Endodermal cell (in vitro differentiated cells): ENCODE measurements at places on chromosomes 7 and 10. TPM values are rescaled to one million over a fixed set of nuclear protein-coding genes. Genes with fewer than 3 reads are reported as not detected.

DNA sequence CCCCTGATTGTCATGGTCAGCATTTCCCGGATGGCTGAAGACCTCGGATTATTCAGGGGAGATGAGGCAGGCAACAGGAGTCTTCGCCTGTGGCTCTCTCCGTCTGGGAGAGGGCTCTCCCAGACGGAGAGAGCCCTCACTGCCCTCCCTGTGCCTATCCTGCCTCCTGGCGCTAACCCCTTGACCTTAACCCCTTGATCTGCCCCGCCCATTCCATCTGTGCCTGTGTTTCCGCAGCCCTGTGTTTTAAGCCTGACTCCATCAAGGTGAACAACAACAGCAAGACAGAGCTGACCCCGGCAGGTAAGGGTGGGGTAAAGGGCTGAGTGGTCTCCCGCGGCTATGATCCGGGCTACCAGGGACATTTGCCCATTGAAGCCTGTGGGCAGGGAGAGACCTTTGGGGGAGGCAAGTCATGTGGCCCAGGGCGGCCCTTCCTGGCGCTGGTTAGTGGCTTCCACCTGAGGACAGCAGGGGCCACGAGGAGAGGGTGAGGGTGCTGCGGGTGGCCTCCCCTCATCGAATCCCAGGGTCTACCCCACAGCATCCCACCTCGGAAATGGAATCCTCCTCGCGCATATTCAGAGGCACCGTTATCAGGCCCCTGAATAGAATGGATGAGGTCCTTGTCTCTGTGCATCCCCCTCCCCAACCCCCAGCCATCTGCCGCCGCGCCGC, 4.2 kb upstream of the MUC12 start:
- H3K27ac ChIP-seq: no peak overlapping the region
- peaks cover 54% of the 10 kb centered on the region for H3K27me3 ChIP-seq
- no peaks in the 10 kb centered on the region for H3K36me3 ChIP-seq
- DNase-seq: peak; percentile 81
- H3K4me3 ChIP-seq: peak overlapping the region; percentile 82
- peaks cover 9% of the 10 kb centered on the region for H3K4me1 ChIP-seq

DNA sequence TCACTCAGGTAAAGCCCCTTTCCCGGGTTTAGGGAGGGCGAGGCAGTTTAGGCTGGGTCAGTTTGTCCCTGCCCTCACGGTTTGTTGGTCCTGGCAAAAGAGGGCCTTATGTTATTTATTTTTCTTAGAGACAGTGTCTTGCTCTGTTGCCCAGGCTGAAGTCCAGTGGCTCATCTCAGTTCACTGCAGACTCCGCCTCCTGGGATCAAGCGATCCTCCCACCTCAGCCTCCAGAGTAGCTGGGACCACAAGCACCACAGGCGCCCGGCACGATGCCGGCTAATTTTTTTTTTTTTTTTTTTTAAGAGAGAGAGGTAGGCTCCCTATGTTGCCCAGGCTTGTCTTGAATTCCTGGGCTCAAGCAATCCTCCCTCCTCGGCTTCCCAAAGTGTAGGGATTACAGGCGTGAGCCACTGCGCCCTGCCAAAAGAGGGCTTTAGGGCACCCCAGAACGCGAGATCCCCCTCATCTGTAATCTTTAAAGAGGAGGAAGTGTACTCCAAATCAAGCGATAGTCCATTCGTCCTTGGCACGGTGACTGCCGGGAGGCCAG, 626 bp upstream of the BMS1 start:
- H3K4me1 ChIP-seq: no peaks in the 10 kb centered on the region
- peak overlapping the region; percentile 91 for H3K27ac ChIP-seq
- DNase-seq: no peak

- no peak for DNase-seq
- H3K4me3 ChIP-seq: peak overlapping the region; percentile 89
- peaks cover 8% of the 10 kb centered on the region for H3K4me1 ChIP-seq
- no peaks in the 10 kb centered on the region for H3K36me3 ChIP-seq
Measured at GRCh38 chr7:148701414-148701813, 2.7 kb downstream of the CUL1 start.

GRCh38 chr7:83394776-83395175, 232.1 kb upstream of the PCLO start:
- no peaks in the 10 kb centered on the region for H3K27me3 ChIP-seq
- H3K4me1 ChIP-seq: no peaks in the 10 kb centered on the region
- DNase-seq: no peak
- H3K36me3 ChIP-seq: peaks cover 71% of the 10 kb centered on the region

The PDZD7 gene
- total RNA-seq: 0.79 and 1.1 TPM in 2 replicates

- H3K36me3 ChIP-seq: no peaks in the 10 kb centered on the region
- H3K4me1 ChIP-seq: no peaks in the 10 kb centered on the region
- H3K27ac ChIP-seq: no peak overlapping the region
- no peaks in the 10 kb centered on the region for H3K27me3 ChIP-seq
- H3K4me3 ChIP-seq: no peak overlapping the region
Measured at GRCh38 chr10:104614245-104614831, 26.8 kb upstream of the SORCS3 start.

DNA sequence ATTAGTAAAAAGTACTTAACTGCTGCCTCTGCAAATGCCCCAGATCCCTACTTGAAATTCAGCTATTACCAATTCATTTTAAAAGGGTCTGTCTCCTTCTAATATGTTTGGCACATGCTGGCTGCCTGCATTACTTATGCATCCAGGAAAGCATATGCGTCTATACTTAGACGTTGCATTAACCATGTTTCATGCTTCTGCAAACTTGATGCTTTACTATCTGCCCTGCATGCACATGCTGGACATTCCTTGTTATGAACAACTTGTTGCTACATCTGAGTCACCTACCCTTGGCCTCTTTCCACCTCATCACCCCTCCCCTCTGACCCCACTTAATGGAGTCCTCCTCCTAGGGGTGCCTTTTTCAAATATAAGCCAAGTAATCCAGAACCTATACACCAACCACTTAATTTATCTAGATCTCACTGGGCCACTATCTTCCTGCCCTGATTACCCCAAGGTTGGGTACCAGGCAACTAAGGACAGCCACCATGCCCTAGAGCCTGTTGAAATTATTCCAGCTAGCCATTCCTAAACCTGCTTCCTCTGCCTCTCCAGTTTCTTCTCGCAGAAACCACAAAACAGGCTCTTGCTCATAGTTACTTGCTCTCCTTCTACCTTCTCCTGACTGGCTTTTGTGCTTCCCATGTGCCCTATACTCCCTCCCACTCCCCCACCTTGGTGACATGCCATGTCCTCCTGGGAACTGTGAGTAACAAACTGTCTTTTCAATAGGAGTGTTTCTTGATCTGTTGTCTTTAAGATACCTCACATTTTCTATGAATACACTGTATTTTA, 1187.9 kb downstream of the REEP3 start:
- H3K27me3 ChIP-seq: no peaks in the 10 kb centered on the region
- DNase-seq: no peak
- H3K4me3 ChIP-seq: no peak overlapping the region
- H3K4me1 ChIP-seq: no peaks in the 10 kb centered on the region
- no peak overlapping the region for H3K27ac ChIP-seq

DNA sequence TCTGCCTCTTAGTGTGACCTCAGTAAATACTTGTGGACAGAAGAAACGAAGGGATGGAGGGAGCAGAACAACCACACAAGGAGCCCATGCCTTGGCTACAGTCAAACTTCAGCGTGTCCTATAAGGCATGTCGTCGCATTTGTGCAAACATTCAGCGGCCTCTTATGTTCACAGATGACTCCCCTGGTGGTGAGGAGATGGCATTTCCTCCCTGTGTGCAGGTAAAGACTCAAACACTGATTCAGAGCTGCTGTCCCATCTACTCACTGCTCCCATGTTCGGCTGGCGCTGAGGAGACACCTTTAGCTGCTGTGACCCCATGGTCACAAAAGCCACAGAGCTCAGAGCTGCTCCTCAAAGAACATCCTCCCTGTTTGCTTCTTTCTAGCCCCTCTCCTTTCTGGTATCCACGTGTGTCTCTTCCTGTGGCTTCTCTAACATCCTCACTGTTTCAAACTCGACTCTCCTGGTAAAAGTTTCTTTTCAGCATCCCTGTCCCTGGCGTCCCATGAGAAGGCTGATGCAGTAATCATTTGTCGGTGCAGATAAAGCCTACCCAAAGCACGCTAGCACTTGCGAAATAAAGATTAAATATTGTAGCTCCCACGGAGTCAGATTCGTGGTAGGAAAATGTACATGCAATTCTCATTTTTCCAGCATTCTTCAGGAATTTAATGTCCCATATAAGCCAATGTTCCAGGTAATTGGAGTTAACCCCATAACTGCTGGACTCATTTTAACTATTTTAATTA, 124.9 kb upstream of the NEBL start:
- H3K4me3 ChIP-seq: no peak overlapping the region
- DNase-seq: peak; percentile 60
- no peaks in the 10 kb centered on the region for H3K27me3 ChIP-seq
- no peaks in the 10 kb centered on the region for H3K4me1 ChIP-seq

The KRIT1 gene
- total RNA-seq: 34.0 and 36.4 TPM in 2 replicates

GRCh38 chr7:157660971-157661610, 324.3 kb downstream of the DNAJB6 start:
- no peaks in the 10 kb centered on the region for H3K36me3 ChIP-seq
- DNase-seq: peak; percentile 42
- no peaks in the 10 kb centered on the region for H3K4me1 ChIP-seq
- H3K27ac ChIP-seq: no peak overlapping the region
- H3K27me3 ChIP-seq: no peaks in the 10 kb centered on the region

The EGFR gene
- total RNA-seq: 2.7 to 5.8 TPM (median 5.6 TPM) in 3 replicates

DNA sequence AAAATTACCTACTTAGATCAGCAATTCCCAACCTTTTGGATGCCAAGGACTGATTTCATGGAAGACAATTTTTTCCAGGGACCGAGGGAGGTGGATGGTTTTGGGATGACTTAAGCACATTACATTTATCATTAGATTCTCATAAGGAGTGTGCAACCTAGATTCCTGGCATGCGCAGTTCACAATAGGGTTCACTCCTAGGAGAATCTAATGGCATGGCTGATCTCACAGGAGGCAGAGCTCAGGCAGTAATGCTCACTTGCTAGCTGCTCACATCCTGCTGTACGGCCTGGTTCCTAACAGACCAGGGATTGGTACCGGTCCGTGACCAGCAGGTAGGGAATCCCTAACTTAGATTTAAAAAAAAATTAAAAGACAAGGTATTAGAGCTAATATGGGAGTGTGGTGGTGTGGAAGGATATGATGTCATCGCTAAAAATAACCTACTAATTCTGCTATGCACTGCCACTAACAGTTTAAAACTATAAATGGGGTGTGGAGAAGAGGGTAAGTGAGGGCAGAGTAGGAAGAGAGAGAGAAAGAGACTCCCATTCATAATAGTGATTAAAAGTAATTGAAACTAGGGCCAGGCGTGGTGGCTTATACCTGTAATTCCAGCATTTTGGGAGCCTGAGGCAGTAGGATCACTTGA, 282.7 kb downstream of the BAMBI start:
- DNase-seq: no peak
- no peaks in the 10 kb centered on the region for H3K4me1 ChIP-seq
- no peaks in the 10 kb centered on the region for H3K27me3 ChIP-seq
- H3K4me3 ChIP-seq: no peak overlapping the region

- DNase-seq: peak; percentile 78
- no peak overlapping the region for H3K27ac ChIP-seq
- no peak overlapping the region for H3K4me3 ChIP-seq
- H3K36me3 ChIP-seq: no peaks in the 10 kb centered on the region
- H3K4me1 ChIP-seq: no peaks in the 10 kb centered on the region
Measured at GRCh38 chr7:77331938-77332695, 84.0 kb downstream of the GSAP start.

GRCh38 chr7:3282457-3282856, 18.6 kb upstream of the SDK1 start:
- H3K27me3 ChIP-seq: peaks cover 22% of the 10 kb centered on the region
- no peak overlapping the region for H3K4me3 ChIP-seq
- no peaks in the 10 kb centered on the region for H3K36me3 ChIP-seq

- no peaks in the 10 kb centered on the region for H3K4me1 ChIP-seq
- H3K36me3 ChIP-seq: peaks cover 84% of the 10 kb centered on the region
- no peaks in the 10 kb centered on the region for H3K27me3 ChIP-seq
- no peak overlapping the region for H3K4me3 ChIP-seq
- no peak overlapping the region for H3K27ac ChIP-seq
- no peak for DNase-seq
Measured at GRCh38 chr7:158645842-158646241, 58.2 kb upstream of the PTPRN2 start.

The FANK1 gene
- total RNA-seq: 7.7 and 7.8 TPM in 2 replicates

GRCh38 chr10:124470544-124471434, 9.2 kb downstream of the LHPP start:
- no peak overlapping the region for H3K4me3 ChIP-seq
- H3K36me3 ChIP-seq: no peaks in the 10 kb centered on the region
- DNase-seq: peak; percentile 53
- no peak overlapping the region for H3K27ac ChIP-seq
- H3K4me1 ChIP-seq: no peaks in the 10 kb centered on the region

DNA sequence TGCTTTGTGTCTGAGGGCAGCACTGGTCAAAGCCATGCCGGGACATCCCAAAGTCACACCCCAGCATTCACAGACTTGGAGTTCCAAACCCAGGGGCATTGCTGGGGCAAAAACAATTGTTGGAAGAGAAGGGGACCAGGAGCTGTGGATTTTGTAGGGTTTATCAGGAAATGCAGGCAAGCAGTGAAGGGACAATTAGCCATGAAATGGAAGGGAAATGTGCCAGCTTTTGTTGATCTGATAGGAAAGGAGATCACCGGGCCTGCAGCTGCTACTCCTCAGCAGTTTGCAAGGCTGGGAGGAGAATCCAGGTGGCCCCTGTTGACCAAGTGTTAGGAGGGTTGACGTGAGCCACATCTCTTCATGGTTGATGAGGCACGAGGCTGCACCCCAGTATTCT, 2.5 kb upstream of the BRI3 start:
- H3K27ac ChIP-seq: no peak overlapping the region
- DNase-seq: no peak

DNA sequence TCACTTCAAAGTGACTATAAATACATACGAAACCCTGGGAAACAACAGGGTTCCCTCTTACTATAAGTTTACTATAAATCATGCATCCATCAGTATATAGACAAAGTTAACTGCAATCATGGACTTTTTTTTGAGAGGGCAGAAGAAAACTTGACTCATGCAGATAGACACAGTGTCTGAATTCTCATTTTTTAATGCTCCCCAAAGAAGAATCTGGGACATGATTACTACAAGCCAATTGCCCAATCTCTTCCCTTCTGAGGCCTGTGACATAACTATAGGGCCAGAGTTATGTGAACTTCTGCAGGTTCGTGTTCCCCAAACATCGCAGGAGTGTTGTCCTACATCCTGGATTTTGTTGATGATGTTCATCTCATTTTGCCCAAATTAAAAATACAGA, 376.5 kb downstream of the KCNMA1 start:
- no peak overlapping the region for H3K27ac ChIP-seq
- H3K27me3 ChIP-seq: no peaks in the 10 kb centered on the region
- no peaks in the 10 kb centered on the region for H3K4me1 ChIP-seq
- no peaks in the 10 kb centered on the region for H3K36me3 ChIP-seq
- H3K4me3 ChIP-seq: no peak overlapping the region

- H3K4me3 ChIP-seq: no peak overlapping the region
- no peaks in the 10 kb centered on the region for H3K4me1 ChIP-seq
- no peaks in the 10 kb centered on the region for H3K27me3 ChIP-seq
- no peak overlapping the region for H3K27ac ChIP-seq
Measured at GRCh38 chr7:98168181-98168903, 42.9 kb upstream of the BHLHA15 start.

- no peak overlapping the region for H3K4me3 ChIP-seq
- H3K27me3 ChIP-seq: no peaks in the 10 kb centered on the region
- DNase-seq: no peak
- no peaks in the 10 kb centered on the region for H3K4me1 ChIP-seq
- H3K36me3 ChIP-seq: peaks cover 29% of the 10 kb centered on the region
- H3K27ac ChIP-seq: no peak overlapping the region
Measured at GRCh38 chr7:36895192-36895591, 170.9 kb upstream of the AOAH start.

The A1CF gene
- total RNA-seq: 0.28 to 1.9 TPM (median 1.6 TPM) in 3 replicates

- peak; percentile 8 for DNase-seq
- H3K4me3 ChIP-seq: no peak overlapping the region
- H3K27ac ChIP-seq: no peak overlapping the region
- no peaks in the 10 kb centered on the region for H3K4me1 ChIP-seq
Measured at GRCh38 chr10:130430291-130430690, 294.1 kb downstream of the GLRX3 start.

The TRRAP gene
- total RNA-seq: 38.3 to 69.3 TPM (median 64.3 TPM) in 3 replicates
